ENCODE measurements at places on chromosomes 1 and 21.

DNA sequence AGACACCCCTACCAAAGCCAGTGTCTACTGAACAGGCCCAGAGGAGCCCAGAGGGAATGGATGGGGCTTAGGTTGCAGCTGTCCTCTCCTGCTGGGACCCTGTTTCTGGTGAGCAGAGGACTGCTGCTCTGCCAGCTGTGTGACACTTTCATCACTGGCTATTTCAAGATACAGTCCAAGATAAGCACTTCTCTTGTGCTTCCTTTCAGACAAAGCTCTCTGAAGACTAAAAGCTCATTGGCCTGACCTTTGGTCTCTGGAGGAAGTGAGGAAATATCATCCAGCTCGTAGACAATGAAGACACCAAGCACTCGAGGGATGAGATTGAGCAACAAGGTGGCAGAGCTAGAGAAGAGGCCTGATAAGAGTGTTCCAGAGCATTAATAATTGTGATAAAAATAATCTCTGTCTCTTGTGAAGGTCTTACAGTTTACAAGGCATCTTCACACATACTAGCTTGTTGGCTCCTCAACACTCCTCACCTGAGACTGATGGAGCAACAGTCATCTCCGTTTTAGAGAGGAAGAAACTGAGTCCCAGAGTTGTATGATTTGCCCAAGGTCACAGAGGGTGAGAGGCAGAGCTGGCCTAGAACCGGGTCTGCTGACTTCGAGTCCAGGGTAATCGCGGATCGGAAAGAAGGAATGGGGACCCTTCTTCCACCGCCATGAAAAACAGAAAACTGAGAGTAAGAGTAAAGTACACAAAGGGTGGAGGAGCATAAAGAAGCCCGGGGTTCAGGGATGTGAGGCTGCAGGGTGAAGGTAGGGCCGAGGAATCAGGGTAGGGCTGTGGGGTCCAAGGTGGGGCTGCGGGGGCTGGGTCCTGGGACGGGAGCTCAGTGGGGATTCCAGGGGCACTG lies 666 bp downstream of the PAFAH2 start:
- no peak for DNase-seq

DNA sequence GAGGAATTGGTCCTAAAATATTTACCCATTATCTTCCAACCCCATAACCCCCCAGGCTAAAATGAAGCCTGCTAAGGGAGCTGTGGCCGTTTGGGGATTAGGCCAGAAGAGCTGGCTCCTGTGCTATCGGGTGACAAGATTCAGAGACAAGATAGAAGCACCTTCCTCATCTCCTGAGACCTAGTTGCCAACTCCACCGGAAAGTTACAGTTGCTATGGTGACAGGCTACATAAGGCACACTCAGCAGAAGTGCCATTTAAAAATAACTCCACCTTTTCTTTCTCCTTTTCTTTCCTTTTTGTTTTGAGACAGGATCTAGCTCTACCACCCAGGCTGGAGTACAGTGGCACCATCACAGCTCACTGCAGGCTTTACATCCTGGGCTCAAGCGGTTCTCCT lies 43.6 kb upstream of the ROR1 start:
- DNase-seq, result no peak

DNA sequence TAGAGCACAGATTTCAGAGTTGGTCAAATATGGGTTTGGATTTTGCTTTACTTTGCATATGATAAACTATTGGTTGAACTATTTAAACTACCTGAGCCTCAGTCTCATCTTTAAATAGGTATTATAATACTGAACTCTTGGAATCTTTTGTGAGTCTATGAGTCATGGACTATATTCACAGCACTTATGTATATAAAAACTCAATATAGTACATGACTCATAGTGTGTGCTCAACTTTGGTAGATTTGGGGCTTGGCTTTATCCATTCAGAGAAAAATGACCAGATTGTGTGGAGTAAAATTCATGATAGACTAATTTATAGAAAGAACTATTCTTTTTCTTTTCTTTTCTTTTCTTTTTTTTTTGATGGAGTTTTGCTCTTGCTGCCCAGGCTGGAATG lies 28.7 kb downstream of the FCRL3 start:
- DNase-seq, result no peak

GRCh38 chr21:43603233-43603626 lies 56.1 kb downstream of the HSF2BP start:
- DNase-seq, result no peak

DNA sequence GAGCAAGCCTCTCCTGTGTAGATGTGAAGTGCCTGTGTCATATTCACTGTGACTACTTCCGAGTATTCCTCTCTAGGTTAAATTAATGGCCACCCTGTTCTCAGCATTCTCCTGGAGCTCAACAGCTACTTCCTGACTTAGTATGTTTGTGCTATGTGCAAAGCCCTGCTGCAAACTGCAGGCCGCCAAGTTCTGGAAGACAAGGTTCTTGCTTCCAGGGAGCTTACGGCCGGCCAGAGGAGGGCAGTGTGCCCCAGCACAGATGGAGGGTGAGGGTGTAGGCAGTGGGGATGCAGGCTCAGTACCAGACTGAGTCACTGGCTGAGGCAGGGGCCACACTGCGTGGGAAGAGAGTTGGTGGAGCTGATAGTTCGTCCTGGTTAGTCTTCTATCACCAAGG lies 43.2 kb downstream of the ELK4 start:
- DNase-seq, result no peak

- DNase-seq, result no peak
Observed at GRCh38 chr1:180309338-180309737, 79.3 kb downstream of the LHX4 start.

GRCh38 chr1:39269791-39270342 lies 65.4 kb downstream of the MACF1 start:
- no peak for DNase-seq

DNA sequence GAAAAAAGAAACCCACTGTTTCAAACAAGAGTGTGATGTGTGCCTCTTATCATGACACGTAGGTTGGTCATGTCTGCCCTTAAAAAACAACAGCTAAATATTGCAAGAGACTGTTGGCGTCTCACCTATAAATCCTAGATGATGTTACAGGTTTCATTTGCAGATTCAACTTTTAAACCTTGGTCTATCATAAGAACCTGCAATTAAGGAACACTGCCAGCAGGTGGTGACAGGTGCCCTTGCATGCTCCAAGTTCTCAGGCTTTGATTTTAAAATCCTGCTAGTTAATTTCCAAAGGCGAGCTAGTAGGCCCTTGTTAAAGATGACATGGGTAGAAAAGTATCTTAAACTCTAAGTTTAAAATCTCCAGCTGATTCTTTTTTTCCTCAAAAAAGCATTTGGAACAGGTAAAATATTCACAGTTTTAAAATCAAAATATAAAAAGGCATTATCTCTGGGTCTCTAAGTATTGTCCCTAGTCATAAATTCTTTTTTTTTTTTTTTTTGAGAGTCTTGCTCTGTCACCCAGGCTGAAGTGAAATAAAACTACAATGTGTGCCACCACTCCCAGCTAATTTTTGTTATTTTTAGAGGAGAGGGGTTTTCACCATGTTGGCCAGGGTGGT lies 39.1 kb downstream of the CLSTN1 start:
- peak; percentile 62 for DNase-seq

GRCh38 chr1:169087876-169088275 lies 18.6 kb upstream of the ATP1B1 start:
- DNase-seq, result no peak

DNA sequence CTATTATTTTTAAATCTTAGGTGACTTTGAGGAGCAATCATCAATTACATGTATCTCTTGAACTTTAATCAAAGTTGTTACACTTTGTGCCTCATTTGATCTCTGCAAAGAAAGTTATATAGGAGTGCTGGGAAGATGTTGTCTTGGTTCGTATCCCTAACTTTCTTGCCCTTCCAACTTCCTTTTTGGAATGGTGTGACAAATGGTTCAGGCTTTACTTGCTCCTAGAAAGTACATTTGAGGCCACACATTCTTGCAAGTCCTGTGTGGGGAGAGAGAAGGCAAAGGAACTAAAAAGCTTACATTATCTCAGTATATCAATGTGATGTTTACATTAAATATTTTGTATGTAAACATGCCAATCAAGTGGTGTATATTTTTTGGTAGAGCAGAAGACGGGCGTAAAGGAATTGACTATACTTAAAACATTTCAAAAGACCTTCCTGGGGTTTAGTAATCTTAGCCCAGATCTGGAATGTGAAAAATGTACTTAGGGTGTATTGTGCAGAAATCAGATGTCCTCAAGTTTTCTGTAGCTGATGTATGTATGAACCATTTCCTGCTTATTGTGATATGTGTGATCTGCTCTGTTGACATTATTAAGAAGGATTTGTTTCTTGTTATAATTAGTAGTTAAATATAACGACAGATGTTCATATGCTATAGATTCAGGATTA lies 59.2 kb downstream of the USP25 start:
- DNase-seq, result no peak

DNA sequence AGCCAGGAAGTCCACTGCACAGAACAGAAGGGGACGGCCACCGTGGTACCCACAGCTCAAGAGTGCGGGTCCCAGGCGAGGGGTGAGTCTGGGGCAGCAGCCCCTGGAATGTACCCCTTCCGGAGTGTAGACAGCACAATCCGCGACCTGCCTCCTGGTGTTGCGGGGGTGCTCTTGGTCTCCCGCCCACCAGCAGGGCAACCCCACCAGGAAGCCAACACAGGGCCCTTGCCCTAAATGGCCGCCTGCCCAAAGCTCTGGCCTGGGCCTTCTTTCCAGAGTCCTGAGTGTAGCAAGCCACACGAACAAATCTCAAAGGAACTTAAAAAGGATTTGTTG lies 1.1 kb upstream of the SLC19A1 start:
- no peak for DNase-seq

GRCh38 chr21:35197191-35197590 lies 148.1 kb upstream of the RUNX1 start:
- DNase-seq, result no peak

- no peak for DNase-seq
Observed at GRCh38 chr1:7967196-7967595, 5.7 kb downstream of the PARK7 start.

DNA sequence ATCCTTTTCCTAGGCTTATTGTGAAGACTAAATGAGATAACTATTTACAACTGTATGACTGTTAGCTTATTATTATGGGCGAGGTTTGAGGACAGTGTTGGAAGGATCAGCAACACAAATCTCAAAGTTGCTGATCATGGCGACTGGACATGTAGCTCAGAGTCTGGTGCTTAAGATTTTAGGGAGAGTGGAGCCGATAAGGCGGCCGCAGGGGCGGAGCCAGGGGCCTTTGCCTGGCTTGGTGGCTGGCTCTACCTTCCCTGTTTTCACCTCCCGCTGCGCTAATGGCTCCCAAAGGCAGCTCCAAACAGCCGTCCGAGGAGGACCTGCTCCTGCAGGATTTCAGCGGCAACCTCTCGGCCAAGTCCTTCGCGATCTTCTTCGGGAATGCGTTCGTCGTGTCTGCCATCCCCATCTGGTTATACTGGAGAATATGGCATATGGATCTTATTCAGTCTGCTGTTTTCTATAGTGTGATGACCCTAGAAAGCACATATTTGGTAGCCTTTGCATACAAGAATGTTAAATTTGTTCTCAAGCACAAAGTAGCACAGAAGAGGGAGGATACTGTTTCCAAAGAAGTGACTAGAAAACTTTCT lies 45.5 kb downstream of the GIPC2 start:
- DNase-seq, result no peak

GRCh38 chr1:30492451-30492850 lies 230.9 kb downstream of the MATN1 start:
- no peak for DNase-seq

- no peak for DNase-seq
Observed at GRCh38 chr1:91753878-91754277, 132.1 kb downstream of the TGFBR3 start.

- no peak for DNase-seq
Observed at GRCh38 chr1:112862753-112863426, 93.1 kb downstream of the SLC16A1 start.

- DNase-seq, result no peak
Observed at GRCh38 chr21:26055841-26056264, 114.7 kb downstream of the APP start.

- DNase-seq, result no peak
Observed at GRCh38 chr1:185311589-185312225, 5.3 kb downstream of the IVNS1ABP start.

- DNase-seq, result no peak
Observed at GRCh38 chr1:219476716-219477115, 136.2 kb downstream of the ZC3H11B start.

DNA sequence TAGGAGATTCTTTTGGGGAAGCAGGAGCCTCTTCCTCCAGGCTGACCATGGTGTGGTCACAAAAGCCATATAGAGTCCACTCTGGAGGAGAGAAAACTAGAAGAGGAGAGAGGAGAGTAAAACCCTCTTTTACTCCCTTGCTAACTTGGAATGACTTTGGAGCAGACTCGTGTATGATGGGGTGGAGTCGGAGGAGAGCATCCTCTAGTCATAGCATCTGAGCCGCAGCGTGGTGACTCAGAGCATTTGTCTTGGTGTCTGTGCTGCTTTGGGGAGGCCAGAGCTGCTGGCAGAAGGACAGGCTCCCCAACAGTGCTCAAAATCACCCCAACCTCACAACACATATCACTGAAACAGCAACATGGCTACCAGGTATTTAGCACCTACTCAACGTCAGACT lies 11.1 kb downstream of the HTR6 start:
- no peak for DNase-seq

- peak; percentile 20 for DNase-seq
Observed at GRCh38 chr1:228463559-228464455, 23.4 kb upstream of the RNF187 start.

DNA sequence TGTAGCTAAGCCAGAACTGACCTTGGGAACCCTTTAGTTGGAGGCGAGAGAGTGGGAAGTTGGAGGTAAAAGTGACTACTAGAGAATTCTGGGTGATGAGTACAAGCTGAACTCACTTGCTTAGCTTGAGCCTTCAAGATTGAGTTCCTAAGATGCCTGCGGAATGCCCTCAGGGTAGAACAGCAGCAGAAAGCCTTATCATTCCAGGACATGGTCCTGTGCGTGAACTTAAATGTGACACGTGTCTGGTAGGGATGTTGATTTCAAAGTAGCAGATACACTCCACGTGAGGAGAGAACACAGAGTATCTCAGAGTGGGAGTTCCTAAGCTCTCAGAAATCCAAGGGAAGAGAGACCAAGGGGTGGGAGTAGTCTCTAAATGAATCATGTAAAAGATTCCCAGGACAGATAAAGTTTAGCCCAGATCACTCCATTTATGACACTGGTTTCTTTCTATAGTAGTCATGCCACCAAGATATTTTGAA lies 60.1 kb downstream of the KCNK1 start:
- no peak for DNase-seq

GRCh38 chr1:189323091-189323490 lies 1154.6 kb downstream of the BRINP3 start:
- no peak for DNase-seq

- DNase-seq, result no peak
Observed at GRCh38 chr1:205669341-205670149, 10.8 kb downstream of the SLC45A3 start.

Measured in activated CD4-positive, alpha-beta T cell treated with anti-CD3 and anti-CD28 coated beads, Interleukin-2, amount 50 U/mL, for 4 hours (primary cell).